ENCODE measurements at places on chromosomes 5 and 9. TPM values are rescaled to one million over a fixed set of nuclear protein-coding genes. Genes with fewer than 3 reads are reported as not detected.

DNA sequence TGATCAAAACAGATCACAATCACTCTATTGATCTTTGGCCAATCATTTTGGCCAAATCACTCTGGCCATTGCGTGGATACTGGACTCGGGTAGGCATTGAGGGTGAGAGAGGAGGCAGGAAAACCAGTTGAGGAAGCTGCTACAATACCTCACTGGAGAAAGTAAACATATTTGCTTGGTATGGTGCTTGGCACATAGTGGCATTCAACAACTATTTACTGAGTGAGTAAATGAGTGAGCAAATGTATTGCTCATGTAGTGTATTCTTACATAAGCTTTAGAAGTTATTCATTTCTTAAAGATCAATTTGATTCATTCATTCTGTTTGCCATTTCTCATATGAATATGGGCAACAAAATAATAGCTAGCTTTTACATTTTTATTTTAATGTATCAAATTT lies 4.0 kb upstream of the DEPDC1B start:
- DNase-seq = no peak

DNA sequence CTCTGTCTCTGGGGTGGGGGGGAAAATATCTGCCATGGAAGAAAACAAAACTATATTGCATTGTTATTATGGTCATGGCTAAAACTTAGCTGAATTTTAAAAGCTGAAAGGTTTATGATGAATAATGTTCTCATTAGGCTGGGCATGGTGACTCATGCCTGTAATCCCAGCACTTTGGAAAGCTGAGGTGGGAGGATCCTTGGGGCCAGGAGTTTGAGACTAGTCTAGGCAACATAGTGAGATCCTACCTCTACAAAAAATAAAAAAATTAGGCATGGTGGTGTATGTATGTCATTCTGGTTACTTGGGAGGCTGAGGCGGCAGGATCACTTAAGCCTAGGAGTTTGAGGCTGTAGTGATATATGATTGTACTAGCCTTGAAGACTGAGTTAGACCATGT lies 44.5 kb downstream of the IPO11 start:
- DNase-seq = no peak

GRCh38 chr5:148830211-148830610 lies 3.8 kb downstream of the ADRB2 start:
- no peak for DNase-seq

- no peak for DNase-seq
Observed at GRCh38 chr5:174589599-174589998, 134.8 kb upstream of the MSX2 start.

F12 gene
- 2.2 TPM for total RNA-seq

- DNase-seq = no peak
Observed at GRCh38 chr5:68950930-68951329, 142.9 kb upstream of the SLC30A5 start.

DNA sequence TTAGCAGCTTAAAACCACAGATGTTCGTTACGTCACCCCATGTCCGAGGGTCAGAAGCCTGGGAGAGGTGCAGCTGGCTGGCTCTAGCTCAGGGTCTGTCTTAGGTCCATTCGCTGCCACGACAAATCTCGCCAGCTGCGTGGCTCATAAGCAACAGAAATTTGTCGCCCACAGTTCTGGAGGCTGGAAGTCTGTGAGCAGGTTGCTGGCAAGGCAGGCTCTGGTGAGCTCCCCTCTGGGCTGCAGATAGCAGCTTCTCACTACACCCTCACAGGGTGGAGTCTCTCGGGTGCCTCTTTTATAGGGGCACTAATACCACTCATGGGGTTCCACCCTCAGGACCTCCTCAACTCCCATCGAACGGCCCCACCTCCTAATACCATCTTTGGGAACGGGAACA lies 40.1 kb upstream of the FCN2 start:
- no peak for DNase-seq

DNA sequence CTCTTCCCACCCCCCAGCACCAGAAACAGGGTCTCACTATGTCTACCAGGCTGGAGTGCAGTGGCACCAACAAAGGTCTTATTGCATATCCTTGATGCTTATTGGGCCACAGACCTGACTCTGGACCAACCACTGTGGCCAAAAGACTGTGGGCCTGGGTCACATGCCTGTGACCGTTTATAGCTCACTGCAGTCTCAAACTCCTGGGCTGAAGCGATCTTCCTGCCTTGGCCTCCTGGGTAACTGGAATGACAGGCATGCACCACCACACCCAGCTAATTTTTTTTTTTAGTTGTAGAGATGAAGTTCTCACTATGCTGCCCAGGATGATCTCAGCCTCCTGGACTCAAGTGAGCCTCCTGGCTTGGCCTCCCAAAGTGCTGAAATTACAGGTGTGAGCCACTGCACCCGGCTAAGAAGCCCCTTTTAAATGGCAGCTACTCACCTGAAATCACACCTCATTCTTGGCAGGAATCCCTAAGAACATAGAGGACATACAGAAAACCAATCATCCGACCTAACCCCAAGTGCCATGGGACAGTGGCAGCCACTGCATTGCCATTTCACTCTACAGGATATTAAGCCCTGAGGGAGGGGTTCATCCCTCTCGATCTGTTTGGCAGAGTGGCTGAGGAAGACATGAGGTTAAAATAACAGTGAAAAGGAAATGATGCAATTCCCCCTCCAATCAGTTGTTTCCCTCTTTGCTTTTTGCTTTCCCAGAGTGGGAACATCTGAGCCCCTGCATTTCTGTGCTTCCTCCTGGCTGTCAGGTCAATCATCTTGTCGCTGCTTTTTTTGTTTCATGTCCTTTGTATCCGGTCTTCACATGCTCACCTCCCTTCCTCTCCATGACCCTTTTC lies 74.6 kb downstream of the LRRC70 start:
- DNase-seq = no peak

GRCh38 chr5:92444888-92445287 lies 1061.8 kb upstream of the ARRDC3 start:
- DNase-seq = no peak

DNA sequence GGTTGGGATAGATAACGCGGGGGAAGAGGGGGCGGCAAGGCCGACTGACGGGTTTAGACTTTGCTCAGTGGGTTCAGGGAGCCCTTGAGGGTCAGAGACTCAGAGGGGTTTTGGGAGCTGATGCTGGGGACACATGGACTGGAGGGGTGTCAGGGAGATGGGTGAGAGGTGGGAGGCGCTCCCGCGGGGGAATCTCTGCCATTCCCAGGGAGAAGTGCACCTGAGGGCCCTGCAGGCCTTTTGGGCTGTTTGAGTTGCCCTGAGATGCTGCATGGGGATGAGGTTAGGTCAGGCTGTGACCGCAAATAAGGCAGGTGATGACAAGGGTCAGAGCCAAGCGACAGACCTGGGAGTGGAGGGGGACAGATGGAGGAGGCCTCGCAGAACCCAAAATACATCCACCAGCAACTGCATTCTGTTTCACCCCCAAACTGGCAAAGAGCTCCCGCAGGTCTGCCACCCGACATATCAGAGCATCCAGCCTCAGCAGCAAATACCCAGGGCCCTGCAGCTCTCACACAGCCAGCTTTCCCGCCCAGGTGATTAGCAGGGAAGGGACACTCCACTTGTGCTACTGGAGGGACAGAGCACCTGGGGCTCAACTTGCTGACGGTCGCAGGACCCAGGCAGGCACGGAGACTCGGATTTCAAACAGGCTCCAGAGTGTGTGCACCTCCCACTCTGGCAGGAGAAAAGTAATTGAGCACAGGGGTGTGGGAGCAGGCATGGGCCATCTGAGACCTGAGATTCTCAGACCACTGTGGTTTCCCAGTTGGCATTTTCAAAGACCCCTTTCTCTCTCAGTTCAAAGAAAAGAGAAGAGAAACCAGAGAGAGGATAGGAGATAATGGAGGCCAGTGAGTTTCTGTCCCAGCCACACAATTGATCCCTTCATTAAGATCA lies 26.4 kb downstream of the TMOD1 start:
- no peak for DNase-seq

GRXCR2 gene
- total RNA-seq = not detected

GRCh38 chr5:16987776-16988175 lies 51.7 kb upstream of the MYO10 start:
- DNase-seq = no peak

PCDHGA4 gene
- not detected for total RNA-seq

CORO2A gene
- total RNA-seq = 6.8 TPM

GRCh38 chr5:173056783-173057061 lies 570 bp downstream of the CREBRF start:
- DNase-seq = no peak
